ENCODE measurements at places on chromosomes 5 and 9. TPM values are rescaled to one million over a fixed set of nuclear protein-coding genes. Genes with fewer than 3 reads are reported as not detected.
A peak's percentile ranks its signal among the peaks of the same experiment; 100 is the strongest.

- no peak for DNase-seq
Observed at GRCh38 chr9:35396560-35397215, 93.2 kb upstream of the RUSC2 start.

GRCh38 chr5:171924493-171925122, 81.8 kb downstream of the FBXW11 start:
- DNase-seq: no peak

GRCh38 chr5:179437341-179438001, 92.2 kb upstream of the ADAMTS2 start:
- peak; percentile 30 for DNase-seq

DNA sequence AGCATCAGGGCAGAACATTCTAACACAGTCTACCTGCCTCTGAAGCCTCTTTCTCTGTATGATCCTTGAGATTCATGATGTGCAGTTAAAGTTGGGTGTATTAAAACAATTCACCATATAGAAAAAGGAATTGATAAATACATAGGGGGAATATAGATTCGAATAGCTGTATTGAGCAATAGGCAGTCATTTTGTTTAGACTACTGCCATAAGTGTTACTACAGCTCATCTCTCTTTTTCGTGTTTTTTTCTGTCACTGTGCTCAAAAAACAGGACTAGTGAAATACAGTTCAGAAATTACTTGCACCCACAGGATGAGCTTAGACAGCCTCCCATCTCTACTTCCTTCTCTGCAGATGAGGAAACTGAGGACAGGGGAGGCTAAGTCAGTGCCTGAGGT, 144.6 kb upstream of the FBN2 start:
- no peak for DNase-seq

GRCh38 chr5:164002214-164002613, 496.8 kb downstream of the MAT2B start:
- DNase-seq: no peak

DNA sequence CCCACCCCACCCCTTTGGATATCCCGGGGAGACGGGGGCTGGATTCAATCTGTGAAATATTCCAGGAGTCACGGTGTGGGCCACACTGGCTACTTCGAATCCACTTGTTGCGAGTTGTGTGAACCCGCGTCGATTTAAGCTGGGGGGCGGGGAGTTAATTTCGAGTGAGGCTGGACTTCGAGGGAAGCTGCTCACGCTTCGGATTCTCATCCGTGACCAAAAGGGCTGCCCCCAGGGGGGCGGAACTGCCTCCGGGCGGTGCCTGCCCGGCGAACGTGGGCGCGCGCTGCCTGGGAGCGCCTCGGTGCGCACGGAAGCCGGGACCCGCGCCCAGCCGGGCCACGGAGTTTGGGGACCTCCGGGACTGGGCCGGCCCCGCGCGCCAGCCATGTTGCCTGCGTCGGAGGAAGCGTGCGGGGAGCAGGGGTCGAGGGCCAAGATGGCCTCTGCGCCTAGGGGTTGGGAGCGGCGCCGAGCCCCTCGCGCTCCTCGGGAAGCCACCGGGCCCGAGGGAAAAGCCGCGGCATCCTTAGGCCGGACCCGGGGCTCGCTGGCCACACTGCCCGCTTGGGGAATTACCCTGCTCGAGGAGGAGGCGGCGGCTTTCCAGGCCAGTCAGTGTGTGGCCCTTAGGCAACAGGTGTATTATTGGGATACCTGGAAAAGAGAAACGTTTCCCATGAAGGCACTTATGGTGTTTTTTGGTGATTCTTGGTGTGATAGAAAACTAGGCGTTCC, 975 bp downstream of the OCLN start:
- peak; percentile 73 for DNase-seq

DNA sequence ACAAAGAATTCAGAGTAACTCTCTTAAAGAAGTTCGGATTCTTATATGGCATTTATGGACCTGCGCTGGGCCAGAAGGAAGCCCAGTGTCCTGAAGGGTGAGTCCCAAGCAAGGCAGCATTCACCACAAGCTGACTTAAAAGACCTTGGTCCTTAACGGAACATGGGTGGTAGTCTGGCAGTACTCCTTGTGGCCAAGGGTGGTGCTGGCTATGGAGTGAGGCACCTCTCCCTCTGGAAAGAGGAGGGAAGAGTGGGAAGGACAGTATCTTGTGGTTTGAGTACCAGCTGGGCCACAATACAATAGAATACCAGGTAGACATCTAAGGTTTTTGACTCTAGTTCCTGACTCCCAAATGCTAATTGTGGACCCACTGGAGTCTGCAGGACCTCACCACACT, 425.7 kb upstream of the CYLC2 start:
- DNase-seq: no peak

GRCh38 chr5:67090593-67090992, 106.0 kb downstream of the CD180 start:
- DNase-seq: no peak

GRCh38 chr9:130565792-130566191, 13.6 kb upstream of the FUBP3 start:
- DNase-seq: no peak

DNA sequence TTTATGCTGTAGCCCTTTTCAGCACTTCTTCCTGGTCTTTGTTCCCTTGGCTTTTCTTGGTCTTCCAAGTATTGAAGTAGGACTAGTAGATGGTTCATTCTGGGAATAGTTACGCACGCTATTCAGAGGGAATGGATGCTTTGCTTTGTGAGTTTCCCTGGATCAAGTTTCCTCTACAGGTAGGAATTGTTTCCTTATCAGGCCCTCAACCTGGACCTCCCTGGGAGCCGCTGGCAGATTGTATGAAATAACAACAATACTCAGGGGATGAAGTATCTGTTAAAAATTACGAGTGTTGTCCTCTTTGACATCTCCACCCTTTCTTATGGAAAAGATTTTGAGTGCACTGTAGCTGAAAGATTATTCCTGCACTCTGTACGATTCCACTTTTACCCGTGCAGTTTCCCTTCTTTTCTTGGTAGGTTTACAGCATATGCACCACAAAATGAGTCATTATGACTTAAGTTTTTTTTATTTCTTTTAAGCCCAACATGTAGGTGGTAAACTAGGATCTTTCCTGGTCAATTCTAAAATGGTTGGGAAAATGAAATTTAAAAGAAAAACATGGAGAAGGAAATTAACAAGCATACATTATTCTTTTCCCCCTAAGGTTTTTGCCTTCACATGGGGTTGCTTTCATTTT, 57.9 kb downstream of the ARHGAP26 start:
- no peak for DNase-seq

GRCh38 chr9:31023847-31024246, 1360.6 kb upstream of the ACO1 start:
- no peak for DNase-seq

FOXD4L6 gene
- total RNA-seq: not detected

GRCh38 chr5:33690374-33691135, 201.2 kb downstream of the ADAMTS12 start:
- DNase-seq: no peak

DNA sequence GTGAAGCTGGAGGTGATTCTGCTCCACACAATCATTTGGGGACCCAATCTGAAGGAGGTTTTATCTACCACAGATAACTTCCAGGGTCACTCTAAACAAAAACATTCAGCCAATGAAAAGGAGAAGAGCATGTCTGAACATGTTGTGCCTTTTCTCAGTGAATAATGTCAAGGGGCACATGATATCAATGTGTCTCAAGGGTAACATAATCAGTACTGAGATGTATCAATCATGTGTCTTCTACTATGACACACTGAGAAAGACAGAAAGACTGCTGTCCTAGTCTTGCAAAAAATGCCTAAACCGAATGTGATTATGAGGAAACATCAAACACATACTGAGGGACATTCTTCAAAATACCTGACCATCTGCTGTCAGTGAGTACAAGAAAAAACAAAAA, 25.4 kb upstream of the RASA1 start:
- DNase-seq: no peak

DNA sequence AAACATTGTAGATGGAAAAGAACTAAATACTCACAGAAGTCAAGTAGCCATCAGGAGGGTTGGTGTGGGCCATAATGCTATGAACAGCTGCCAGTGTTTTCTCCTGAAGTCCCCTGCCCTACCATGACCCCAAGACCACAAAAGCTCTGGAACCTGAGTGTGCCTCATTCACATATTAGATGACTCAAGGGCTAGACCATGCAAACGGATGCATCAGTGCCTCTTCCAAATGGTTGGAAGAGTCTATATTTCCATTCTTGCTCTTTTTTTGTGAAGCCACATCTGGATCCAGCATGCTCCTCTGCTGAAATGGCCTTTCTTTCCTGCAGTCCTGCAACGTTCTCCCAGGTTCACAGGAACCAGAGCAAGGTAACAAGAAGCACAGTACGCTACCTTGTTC, 136.6 kb upstream of the EPB41L4A start:
- no peak for DNase-seq

DNA sequence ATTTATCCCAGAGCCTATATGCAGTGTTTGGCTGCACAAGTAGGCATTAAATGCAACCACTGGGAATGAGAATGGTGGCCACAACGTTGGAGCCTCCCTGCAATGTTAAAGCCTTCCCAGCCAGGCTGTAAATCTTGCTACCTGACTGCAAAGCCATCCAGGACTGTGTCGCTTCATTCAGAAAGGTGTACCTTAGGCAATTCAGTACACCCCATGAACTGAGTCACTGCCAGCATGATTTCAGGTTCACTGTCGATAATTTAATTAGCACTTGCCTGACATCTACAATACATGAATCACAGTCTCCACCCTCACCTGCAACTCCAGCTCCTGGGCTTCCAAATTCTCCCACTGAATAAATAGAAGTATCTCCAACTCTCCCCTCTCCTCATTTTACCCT, 108.4 kb downstream of the SLIT3 start:
- DNase-seq: no peak

- DNase-seq: no peak
Observed at GRCh38 chr9:127941961-127942215, 4.2 kb upstream of the DPM2 start.

DNA sequence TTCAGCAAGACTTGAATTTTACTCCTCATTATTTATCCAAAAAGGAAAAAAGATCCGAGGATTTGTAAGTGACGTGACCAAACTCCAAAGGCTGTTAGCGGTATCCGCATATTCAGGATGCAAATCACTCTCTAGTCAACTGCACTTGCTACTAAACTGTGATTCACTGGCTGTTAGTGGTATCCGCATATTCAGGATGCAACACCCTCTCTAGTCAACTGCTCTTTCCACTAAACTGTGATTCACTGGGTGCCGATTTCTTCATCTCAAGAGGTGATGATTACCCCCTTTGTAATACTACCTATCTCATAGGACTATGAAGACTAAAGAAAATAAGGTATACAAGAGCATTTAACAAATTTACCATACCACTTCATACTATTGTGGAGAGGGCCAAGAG, 5.7 kb downstream of the MAPKAP1 start:
- DNase-seq: no peak
